ENCODE measurements at places on chromosomes 2 and 18.

DNA sequence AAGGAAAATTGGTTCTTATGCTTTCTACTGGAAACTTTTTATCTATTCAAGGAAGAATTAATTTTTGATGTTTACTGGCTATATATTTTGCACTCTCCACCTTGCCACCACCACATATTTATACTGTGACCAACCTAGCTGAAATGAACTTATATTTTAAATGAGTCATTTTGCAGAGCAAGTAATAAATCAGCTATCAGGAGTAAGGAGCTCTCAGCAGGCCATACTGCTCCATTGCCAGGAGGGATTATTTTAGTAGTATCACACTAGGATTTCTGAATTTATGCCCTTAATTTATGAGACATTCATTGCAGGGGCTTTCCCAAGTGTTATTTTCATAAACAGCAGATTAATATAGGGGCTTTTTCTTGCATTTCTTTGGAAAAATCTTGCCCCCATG, 125.8 kb upstream of the CYP1B1 start:
- no peak for DNase-seq

DNA sequence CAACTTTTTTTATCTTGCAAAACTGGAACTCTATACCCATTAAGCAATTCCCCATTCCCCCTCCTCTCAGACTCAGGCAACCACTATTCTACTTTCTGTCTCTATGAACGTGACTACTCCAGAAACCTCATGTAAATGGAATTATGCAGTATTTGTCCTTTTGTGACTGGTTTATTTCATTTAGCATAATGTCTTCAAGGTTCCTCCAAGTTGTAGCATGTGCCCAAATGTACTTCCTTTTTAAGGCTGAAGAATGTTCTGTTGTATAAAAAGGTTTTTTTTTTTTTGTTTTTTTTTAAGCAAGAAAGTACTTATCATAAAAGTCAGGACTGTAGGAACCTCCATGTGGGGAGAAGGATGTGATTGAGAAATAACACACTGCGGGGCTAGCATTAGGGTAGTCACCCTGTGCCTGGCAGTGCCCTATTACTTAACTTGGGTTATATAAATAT, 262.9 kb upstream of the FBXO11 start:
- no peak for DNase-seq

- no peak for DNase-seq
Observed at GRCh38 chr2:92072461-92073035, 2798.7 kb upstream of the TEKT4 start.

DNA sequence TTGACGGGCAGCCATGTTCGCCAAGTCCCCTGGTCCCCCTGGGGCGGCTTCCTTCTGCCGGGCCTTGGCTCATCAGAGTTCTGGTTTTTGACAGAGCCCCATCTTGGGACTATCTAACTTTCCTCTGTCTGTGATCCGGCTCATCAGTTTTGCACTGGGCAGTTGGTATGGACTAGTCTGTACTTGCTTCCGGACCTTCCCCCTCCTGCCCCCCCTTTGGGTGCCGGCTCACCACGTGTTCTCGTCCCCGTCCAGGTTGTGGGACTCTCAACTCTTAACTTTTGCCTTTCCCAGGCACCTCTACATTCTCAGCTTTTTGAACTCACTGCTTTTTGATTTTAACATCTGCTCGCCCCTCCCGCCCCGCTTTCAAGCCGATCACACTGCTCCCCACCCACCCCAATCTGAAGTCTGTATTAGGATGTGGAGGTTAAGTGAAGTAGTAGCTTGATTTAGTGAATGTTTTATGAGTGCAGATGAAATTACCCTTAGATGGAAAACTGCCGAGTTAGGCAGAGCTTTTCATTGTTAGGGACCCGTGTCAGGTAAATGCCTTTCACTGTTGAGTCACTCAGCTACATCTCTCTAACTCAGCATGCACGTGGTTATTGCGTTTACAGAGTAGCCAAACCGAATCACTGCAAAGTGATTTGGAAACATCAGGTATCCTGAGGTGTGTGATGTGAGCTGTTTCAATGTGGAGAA, 874 bp downstream of the WDR43 start:
- DNase-seq, result peak; percentile 58

DNA sequence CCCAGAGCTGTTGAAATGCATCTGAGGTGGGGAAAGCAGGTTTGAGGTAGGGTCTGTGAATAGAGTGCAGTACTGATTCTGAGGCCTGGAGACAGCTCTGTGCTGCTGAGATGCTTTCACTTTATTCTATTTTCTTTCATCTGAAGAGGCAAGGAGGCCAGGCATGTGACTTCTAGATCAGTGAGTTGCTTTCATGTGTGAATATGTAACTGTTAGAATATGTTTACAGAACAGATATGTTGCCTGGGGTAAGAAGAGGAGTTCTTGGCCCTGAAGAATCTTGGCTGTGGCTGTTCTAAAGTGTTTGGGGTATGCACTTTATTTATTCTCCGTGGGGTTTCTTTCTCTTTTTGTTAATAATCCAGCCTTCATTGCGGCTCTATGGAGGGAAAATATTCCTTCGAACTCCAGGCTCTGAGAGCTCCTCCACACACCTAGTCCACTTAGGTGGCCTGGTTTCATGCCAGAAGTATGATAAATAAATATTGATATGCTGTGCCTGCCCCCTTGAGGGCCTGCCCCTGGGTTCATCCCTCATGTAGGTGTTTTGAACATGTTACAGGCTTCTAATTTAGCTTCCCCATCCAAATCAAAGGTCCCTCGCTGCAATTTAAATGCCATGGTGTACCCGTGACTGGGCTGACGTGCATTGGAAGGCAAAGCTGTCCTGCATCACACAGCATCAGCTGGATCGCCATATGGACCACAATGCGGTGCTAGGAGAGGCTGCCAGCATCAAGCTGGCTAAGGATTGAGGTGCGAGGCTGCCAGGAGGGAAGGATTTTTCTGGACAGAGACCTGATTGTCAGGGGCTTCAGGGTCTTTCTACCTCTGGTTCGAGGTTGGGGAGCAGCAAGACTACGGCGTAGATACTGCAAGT, 102.9 kb downstream of the PRKCE start:
- no peak for DNase-seq

Measured in ureter (tissue), 1 donor.